Activated CD4-positive, alpha-beta memory T cell treated with anti-CD3 and anti-CD28 coated beads for 36 hours (primary cell): ENCODE measurements at places on chromosomes 12 and 14. TPM values are rescaled to one million over a fixed set of nuclear protein-coding genes. Genes with fewer than 3 reads are reported as not detected.

DNA sequence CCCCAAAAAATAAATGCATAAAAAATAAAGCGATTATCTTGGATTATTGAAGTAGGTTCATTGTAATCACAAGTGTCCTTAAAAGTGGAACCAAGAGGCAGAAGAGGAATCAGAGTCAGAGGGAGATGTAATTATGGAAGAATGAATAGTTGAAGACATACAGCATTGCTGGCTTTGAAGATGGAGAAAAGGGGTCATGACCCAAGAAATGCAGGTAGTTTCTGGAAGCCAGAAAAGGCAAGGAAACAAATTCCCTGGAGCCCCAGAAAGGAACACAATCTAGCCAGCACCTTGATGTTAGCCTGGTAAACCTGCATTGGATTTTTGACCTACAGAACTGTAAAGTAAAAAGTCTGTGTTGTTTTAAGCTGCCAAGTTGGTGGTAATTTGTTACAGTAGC, 57.5 kb upstream of the PTGR2 start:
- no peak for DNase-seq

- DNase-seq, result peak; percentile 81
Observed at GRCh38 chr12:13211859-13212664, 15.5 kb downstream of the EMP1 start.

- no peak for DNase-seq
Observed at GRCh38 chr14:100362311-100362927, 39.3 kb downstream of the SLC25A47 start.

- no peak for DNase-seq
Observed at GRCh38 chr12:90679674-90680073, 275.3 kb downstream of the CCER1 start.

DNA sequence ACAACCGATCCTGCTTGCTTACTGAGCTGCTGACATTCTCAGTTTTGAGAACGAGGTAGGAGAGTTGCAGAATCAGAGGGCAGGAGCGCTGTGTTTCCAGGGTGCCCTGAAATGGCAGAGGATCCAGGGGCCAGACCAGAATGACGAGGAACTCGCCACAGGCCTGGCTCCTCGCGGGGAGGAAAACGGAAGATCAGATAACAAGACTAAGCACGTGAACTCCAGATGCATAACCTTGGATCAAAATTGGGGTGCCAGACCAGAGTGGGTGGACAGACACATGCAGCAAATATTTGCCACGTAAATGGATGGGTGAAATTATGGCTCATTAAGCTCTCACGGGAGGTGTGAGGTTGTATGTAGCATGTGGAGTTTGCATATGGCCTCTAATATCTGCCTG, 46.5 kb downstream of the ELK3 start:
- no peak for DNase-seq

DNA sequence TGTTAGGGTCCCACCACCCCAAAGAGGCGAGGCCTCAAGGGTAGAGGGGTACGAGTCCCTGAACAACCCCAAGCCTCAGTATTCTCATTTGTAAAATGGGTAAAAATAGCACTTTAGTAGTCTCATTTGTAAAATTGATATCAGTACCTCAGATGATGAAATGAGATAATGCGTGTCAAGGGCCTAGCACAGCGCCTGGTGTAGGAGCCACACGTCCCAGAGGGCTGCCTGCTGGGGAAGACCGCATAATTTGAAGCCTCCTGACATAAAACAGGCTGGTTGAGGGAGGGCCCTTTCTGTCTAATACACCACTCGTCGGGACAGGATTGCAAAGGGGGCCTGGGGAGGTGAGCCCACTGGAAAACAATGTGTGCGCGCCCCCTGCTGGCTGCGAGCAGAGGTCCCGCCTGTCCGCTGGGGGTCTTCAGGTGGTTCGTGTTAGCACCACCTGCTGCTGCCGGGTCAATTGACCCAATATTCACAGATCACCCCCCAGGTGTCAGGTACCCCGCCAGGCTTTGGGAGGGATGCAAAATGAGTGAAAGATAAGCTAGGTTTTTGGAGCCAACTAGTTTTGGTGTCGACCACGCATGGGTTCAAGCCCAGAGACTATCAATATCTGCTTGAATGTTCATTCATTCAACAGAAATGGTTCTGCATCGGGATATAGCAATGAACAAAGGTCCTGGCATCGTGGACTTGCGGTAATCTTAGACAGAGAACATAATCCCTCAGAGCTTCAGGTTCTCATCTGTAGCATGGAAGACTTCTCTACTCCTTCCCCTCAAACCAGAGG, 24.7 kb upstream of the IRF2BPL start:
- peak; percentile 85 for DNase-seq

GRCh38 chr12:32891956-32892355, 4.6 kb downstream of the PKP2 start:
- no peak for DNase-seq

GRCh38 chr12:62805517-62805916, 129.4 kb downstream of the PPM1H start:
- no peak for DNase-seq

- no peak for DNase-seq
Observed at GRCh38 chr14:49586673-49587460, 687 bp upstream of the RPS29 start.

GRCh38 chr12:67534046-67534445, 114.5 kb upstream of the DYRK2 start:
- no peak for DNase-seq

GRCh38 chr12:124428136-124428791, 133.4 kb downstream of the RFLNA start:
- DNase-seq, result peak; percentile 10

Gene AVPR1A
- not detected for total RNA-seq
